ENCODE measurements at places on chromosomes 5 and 9. TPM values are rescaled to one million over a fixed set of nuclear protein-coding genes. Genes with fewer than 3 reads are reported as not detected.
A peak's percentile ranks its signal among the peaks of the same experiment; 100 is the strongest.

DNA sequence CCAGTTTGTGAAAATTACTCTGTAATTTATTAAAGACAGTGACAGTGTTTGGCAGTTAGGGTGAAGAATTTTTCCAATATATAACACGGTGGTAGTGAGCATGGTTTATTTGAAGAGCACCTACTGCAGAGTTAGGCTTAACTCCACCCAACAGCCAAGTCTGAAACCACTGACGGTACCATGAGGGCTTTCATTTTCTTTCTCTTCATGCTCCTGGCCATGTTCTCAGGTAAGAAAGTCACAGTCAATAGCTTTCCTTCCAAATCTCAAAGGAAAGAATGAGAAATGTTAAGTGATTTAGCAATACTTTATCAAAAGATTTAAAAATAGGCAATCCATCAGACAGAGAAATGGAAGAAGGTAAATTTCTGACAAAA is at the start of gene MARCOL:
TSS of gene MARCOL (plus strand) at position 108 of the 377 bp plus-strand sequence. CDS start at position 181, 73 bp downstream.
- no peak for DNase-seq
- no peaks in the 10 kb centered on the region for H3K36me3 ChIP-seq
- no peaks in the 10 kb centered on the region for H3K4me1 ChIP-seq
- H3K4me3 ChIP-seq = no peak within 1 kb of the TSS

DNA sequence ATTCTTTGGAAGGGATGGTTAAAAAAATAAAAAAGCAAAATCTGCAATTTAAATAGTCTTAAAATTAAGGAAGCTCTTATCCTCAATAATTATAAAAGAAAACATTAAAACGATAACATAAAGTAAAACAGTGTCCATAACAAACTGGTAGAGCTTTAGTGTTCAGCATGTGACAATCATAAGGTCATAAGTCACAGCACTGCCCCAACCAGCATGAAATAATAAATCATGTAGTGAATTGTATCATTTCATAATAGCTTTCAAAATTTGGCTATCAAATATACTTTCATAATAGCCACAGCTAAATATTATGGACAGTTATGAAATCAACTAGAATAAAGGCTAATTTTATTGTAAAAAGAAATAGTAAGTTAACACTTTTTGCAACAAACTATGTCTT is 10.0 kb downstream of the NR3C1 start:
- H3K4me1 ChIP-seq = no peaks in the 10 kb centered on the region
- H3K4me3 ChIP-seq = peak overlapping the region; percentile 2
- no peaks in the 10 kb centered on the region for H3K27me3 ChIP-seq

GRCh38 chr5:160097991-160098390 is 21.3 kb downstream of the PWWP2A start:
- no peak overlapping the region for H3K27ac ChIP-seq
- H3K4me3 ChIP-seq = no peak overlapping the region
- DNase-seq = no peak
- H3K36me3 ChIP-seq = no peaks in the 10 kb centered on the region
- no peaks in the 10 kb centered on the region for H3K4me1 ChIP-seq

DNA sequence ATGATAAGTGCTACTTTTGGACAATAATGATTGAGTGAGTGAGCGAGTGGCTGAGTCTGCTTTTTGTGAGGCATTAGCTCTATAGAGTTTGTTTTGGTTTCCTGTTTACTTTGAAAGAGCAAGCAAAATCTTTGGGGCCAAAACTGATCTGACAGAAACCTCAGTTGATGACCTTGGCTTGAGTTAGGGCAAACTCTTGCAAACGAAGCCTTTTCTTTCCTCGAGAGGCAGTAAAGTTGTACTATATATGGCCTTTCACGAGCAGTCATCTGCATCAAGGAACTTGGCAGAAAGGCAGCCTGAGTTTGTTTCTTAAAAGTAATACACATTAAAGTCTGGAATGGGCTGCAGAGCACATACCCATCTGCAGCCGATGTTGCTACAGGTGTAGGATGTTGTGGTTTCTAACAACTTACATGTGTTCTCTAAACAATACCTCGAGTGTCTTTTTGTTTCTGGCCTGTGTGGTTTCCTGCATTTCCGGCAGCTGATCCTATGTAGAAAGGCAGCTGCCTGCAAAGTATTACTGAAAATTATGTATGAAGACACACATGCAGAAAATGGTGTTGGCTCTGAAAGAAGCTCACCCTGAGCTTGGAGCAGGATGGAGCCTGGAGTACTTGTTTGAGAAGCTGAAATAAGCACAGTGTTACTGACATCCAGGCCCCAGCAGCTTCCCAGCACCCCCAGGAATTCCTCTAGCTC is 60.8 kb downstream of the FOXD1 start:
- no peak overlapping the region for H3K27ac ChIP-seq
- no peak overlapping the region for H3K4me3 ChIP-seq
- peaks cover 52% of the 10 kb centered on the region for H3K27me3 ChIP-seq
- DNase-seq = no peak

DNA sequence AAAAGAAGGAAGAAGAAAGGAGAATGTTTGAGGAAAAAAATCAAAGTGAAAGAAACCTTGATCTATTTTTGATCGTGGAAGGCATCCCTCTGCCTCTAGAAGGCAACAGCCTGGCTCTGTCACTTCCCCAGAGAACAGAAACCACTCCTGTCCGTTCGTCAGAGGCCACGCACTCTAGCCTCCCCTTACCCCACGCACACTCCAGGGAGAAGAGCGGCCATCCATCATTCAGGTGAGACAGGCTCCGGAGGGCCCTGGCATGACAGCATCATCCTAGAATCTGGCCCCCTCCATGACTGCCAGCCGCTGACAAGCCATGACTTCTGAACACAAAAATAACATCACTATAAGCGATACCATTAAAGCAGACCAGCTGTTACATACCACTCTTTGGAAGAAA is 135.8 kb downstream of the ROR2 start:
- no peaks in the 10 kb centered on the region for H3K27me3 ChIP-seq
- no peaks in the 10 kb centered on the region for H3K4me1 ChIP-seq
- no peak for DNase-seq
- H3K4me3 ChIP-seq = no peak overlapping the region

MRPL36 gene
- 49.6 TPM for total RNA-seq

OLFML2A gene
- total RNA-seq = 31.4 TPM

- H3K27me3 ChIP-seq = no peaks in the 10 kb centered on the region
- H3K27ac ChIP-seq = peak overlapping the region; percentile 91
- peak overlapping the region; percentile 8 for H3K4me3 ChIP-seq
- peaks cover 79% of the 10 kb centered on the region for H3K4me1 ChIP-seq
- peaks cover 17% of the 10 kb centered on the region for H3K36me3 ChIP-seq
Measured at GRCh38 chr9:127873886-127874285, 3.6 kb downstream of the AK1 start.

DNA sequence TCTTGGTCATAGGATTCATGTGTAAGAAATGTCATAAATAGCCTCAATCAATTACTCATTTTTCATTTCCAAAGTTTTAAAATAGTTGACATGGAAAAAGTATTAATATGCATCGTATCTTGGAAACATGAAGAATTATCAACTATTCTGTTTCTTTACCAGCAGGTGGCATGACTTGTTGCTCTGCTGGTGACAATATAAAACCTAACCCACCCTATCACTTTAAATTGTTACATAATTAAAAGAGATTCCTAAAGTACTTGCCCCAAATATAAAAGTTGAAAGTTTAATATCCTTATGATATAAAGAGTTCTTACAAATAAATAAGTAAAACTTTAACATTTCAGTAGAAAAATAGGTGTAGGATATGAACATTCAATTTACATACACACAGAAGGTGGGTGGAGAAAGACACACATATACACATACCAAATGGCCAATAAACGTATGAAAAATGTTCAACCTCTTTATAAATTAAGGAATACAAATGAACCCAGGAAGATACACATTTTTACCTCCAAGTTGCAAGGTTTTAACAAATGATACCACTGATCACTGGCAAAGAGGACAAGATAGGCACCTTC is 30.6 kb downstream of the MAP1B start:
- DNase-seq = no peak
- H3K36me3 ChIP-seq = no peaks in the 10 kb centered on the region
- H3K4me1 ChIP-seq = peaks cover 54% of the 10 kb centered on the region
- H3K27ac ChIP-seq = no peak overlapping the region
- H3K4me3 ChIP-seq = no peak overlapping the region

DNA sequence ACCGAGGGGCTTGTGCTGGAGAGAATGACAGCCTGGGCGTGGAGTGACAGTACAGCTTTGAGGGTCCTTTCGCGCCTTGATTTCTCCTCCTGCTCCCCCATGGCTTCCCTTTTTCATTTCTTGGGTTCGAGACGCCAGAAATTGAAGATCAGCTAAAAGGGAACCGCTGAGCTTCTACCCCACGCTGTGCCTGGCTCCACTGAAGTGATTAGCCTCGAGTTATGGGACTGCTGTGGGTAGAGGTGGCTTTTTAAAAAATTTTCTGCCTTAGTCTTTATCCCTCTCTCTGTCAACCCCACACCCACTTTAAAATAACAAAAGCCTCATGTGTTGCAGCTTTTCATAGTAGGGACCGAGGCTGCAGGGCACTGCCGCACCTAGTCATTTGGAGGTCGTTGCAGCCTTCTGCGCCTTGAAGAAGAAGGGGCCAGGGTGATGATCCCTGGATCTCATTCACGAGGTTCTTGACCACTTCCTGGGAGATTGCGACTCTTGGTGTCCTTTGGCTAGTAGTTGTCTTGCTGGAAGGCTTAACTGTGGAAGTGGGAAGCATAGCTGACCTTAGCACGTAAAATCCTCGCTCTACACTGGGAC is 603 bp downstream of the PPIP5K2 start:
- H3K36me3 ChIP-seq = no peaks in the 10 kb centered on the region
- peak overlapping the region; percentile 89 for H3K27ac ChIP-seq
- H3K27me3 ChIP-seq = no peaks in the 10 kb centered on the region
- peak overlapping the region; percentile 64 for H3K4me3 ChIP-seq

PCSK5 gene
- 7.7 TPM for total RNA-seq

DNA sequence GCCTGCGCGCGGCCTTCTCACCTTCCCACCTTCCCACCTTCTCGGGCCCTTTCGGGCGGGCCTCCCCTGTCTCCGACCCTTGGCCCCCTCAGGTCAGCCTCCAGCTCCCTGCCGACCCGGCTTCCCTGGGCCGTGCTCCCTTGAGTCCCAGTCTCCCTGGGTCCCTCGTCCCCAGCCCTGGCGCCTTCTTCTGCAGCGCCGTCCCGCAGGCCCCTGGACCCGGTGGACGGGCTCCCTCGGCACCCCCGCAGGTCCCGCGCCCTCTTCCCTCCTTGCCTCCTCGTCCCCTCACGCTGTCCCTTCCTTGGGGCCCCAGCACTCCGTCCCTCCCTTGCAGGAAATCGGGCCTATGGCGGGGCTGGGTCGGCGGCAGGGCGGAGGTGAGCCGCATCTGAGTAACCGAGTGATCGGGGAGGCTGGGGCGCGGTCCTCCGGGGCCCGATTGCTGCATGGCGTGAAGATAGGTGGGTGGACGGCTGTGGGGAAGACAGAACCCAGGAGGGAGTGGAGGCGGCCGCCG is 7.6 kb downstream of the ARPC5L start:
- no peak for DNase-seq
- peak overlapping the region; percentile 90 for H3K4me3 ChIP-seq
- peaks cover 56% of the 10 kb centered on the region for H3K4me1 ChIP-seq
- peak overlapping the region; percentile 95 for H3K27ac ChIP-seq
- peaks cover 7% of the 10 kb centered on the region for H3K36me3 ChIP-seq

GRCh38 chr5:96822686-96823459 is 15.1 kb upstream of the ERAP1 start:
- no peaks in the 10 kb centered on the region for H3K36me3 ChIP-seq
- H3K27me3 ChIP-seq = no peaks in the 10 kb centered on the region
- no peaks in the 10 kb centered on the region for H3K4me1 ChIP-seq
- H3K27ac ChIP-seq = no peak overlapping the region
- no peak for DNase-seq

DNA sequence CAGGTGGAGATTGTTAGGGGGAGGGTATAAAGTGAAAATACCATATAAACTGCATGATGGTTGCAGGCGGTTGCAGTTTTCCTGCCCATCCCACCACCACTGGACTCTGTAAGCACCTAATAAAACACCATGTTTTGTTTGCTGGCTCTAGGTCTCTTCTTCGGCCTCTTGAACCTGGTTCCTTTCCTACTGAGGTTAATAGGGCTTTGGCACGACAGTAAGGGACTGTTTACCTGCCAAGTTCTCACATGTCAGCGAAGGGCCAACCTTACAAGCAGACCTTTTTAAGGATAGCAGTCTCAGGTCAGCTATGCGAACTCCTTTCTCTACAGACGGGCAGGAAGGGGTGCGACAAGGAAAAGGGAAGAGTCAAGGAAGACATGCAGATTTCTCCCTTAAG is 3.4 kb upstream of the RFESD start:
- no peak for DNase-seq
- no peaks in the 10 kb centered on the region for H3K27me3 ChIP-seq
- no peaks in the 10 kb centered on the region for H3K36me3 ChIP-seq
- H3K4me1 ChIP-seq = peaks cover 11% of the 10 kb centered on the region

- no peaks in the 10 kb centered on the region for H3K4me1 ChIP-seq
- no peaks in the 10 kb centered on the region for H3K27me3 ChIP-seq
- H3K36me3 ChIP-seq = no peaks in the 10 kb centered on the region
- no peak overlapping the region for H3K27ac ChIP-seq
- no peak overlapping the region for H3K4me3 ChIP-seq
- no peak for DNase-seq
Measured at GRCh38 chr5:5436203-5436760, 13.8 kb downstream of the ICE1 start.

- peaks cover 6% of the 10 kb centered on the region for H3K4me1 ChIP-seq
- H3K36me3 ChIP-seq = no peaks in the 10 kb centered on the region
- no peak overlapping the region for H3K27ac ChIP-seq
- no peaks in the 10 kb centered on the region for H3K27me3 ChIP-seq
- H3K4me3 ChIP-seq = no peak overlapping the region
Measured at GRCh38 chr5:142091012-142091411, 17.6 kb upstream of the NDFIP1 start.

- DNase-seq = no peak
- peak overlapping the region; percentile 75 for H3K27ac ChIP-seq
- H3K4me1 ChIP-seq = peaks cover 37% of the 10 kb centered on the region
Measured at GRCh38 chr9:92747459-92748232, 17.0 kb downstream of the BICD2 start.

PTGR1 gene
- total RNA-seq = 27.4 TPM

DNA sequence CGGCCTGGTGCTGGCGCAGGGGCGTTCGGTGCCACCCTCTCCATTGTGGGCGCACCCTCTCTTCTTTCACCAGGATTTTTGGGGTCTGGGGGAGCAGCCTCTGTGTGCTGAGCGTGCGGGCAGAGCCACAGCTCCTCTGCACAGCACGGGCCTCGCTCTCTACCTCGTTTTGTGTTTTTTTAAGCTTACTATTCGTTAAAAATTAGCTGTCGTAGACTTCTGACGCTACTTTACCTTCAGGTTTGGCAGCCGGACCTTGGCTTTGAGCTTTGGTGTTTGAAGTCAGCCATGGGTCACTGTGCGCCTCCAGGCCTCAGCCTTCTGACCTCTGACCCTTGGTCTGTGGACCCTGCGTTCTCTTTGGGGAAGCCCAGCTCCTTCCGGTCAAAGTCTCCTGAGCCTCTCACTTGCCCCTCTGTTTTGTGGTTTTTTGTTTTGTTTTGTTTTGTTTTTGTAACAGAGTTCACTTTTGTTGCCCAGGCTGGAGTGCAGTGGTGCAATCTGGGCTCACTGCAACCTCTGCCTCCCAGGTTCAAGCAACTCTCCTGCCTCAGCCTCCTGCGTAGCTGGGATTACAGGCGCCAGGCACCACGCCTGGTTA is 88.2 kb upstream of the CACNA1B start:
- no peak overlapping the region for H3K27ac ChIP-seq
- H3K4me1 ChIP-seq = no peaks in the 10 kb centered on the region
- H3K4me3 ChIP-seq = no peak overlapping the region
- DNase-seq = no peak
- H3K27me3 ChIP-seq = no peaks in the 10 kb centered on the region

TMEM232 gene
- total RNA-seq = 3.1 TPM

WDR38 gene
- not detected for total RNA-seq

GRCh38 chr9:72139226-72139625 is 10.0 kb upstream of the GDA start:
- H3K36me3 ChIP-seq = no peaks in the 10 kb centered on the region
- H3K4me1 ChIP-seq = no peaks in the 10 kb centered on the region
- no peak overlapping the region for H3K4me3 ChIP-seq
- peaks cover 8% of the 10 kb centered on the region for H3K27me3 ChIP-seq
- H3K27ac ChIP-seq = no peak overlapping the region

Measured in heart right ventricle (tissue), 16 donors.